Stimulated activated CD8-positive, alpha-beta memory T cell treated with anti-CD3 and anti-CD28 coated beads, Interleukin-4, amount 100 ng/mL, for 1 hour (primary cell): ENCODE measurements at places on chromosomes 7 and 10.

DNA sequence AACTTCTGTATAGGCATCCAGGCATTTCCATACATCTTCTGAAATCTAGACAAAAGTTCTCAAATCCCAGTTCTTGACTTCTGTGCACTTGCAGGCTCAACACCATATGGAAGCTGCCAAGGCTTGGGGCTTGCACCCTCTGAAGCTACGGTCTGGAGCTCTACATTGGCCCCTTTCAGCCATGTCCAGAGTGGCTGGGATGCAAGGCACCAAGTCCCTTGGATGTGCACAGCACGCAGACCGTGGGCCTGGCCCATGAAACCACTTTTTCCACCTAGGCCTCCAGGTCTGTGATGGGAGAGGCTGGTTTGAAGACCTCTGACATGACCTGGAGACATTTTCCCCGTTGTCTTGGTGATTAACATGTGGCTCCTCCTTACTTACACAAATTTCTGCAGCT is 1645.1 kb downstream of the REEP3 start:
- no peak for DNase-seq

DNA sequence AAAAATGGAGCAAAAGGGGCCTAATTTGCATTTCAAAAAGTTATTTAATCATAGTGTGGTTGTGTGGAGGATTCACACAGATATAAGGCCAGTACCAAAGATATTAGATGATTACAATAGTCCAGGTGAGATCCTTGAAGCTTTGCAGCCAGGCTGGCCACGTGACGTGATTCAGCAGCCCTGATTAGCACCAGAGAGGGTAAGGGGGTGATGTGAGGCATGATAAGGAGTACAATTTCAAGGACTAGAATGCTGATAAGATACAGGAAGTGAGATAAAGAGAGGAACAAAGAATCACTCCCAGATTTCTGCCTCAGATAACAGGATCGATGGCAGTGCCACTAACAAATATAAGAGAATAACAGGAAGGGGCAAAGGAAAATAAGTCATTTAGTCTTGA is 108.4 kb upstream of the PALS2 start:
- DNase-seq: no peak

DNA sequence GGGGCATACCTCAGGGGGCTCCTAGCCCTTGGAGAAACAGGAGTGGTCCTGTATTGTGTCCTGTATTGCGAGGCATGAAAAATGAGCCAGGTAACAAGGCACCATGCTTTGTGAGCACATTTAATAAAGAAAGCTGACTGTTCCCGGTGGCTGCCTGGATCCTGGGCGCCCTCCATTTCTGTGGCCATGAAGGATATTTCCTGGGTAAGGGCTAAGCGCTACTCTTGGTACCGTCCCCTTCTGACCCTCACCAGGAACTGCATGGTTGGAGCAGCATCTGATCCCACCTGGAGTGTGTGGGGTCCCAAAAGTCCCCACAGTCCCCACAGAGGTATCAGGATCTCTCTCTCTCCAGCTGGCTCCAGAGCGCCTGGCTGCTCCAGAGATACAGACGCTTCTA is 139.5 kb downstream of the MAPK8 start:
- DNase-seq: no peak

- peak; percentile 20 for DNase-seq
These were observed 103.0 kb upstream of the KLF6 start for GRCh38 chr10:3887885-3888476.

- no peak for DNase-seq
These were observed 8.8 kb downstream of the ACADSB start for GRCh38 chr10:123017421-123018165.

- no peak for DNase-seq
These were observed 142.6 kb upstream of the CAV2 start for GRCh38 chr7:116356979-116357378.

- DNase-seq: no peak
These were observed 112.7 kb downstream of the REEP3 start for GRCh38 chr10:63633677-63634487.

DNA sequence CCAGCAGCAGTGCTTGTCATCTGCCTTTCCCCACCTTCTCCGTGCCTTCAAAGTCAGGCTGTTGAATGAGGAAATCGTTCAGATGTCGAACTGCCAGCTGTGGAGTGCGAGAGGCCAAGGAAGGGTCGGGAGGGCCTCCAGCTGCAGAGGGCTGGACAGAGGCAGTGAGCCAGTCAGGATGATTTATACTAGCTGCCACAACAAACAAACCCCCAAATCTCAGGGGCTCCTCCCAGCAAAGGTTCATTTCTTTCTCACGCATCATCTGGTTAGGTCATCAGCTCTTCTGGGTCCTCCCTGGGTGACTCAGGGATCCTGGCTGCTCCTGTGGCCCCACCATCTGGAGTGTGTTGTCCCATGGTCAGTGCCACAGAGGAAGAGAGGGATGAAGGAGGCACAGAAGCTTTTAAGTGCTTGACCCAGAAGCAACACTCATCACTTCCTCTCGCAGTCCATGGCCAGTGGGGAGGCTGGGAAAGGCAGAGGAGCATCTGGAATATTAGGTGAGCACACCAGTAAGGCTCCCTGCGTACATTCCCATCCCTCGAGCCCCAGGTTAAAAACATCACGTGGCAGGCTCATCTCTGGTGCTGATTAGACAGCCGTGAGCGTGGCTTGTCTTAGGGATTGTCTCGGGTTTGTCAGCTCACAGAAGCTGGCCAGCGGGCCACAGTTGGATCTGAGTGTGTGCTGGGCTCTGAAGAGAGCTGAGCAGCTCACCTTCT is 140.7 kb downstream of the RGS10 start:
- DNase-seq: no peak

GRCh38 chr10:63137306-63137705 is 4.2 kb downstream of the NRBF2 start:
- DNase-seq: no peak

DNA sequence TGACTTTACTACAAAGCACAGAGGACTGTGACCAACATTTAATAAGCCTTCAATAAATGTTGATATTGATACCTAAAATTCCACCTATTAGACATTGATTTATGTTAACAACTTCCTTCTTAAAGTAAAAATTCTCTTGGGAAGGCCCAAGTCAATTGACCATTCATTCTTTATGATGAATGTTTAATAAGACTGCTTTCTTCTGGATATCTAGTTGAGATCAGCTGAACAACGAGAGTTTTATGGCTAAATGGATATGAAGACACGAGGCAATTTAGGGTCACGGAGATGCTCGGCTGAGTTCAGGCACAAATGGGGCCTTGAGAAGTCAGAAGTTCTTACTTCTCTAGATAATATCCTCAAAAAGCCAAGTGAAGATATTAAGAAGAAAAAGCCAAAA is 258.8 kb downstream of the FRMD4A start:
- DNase-seq: no peak

DNA sequence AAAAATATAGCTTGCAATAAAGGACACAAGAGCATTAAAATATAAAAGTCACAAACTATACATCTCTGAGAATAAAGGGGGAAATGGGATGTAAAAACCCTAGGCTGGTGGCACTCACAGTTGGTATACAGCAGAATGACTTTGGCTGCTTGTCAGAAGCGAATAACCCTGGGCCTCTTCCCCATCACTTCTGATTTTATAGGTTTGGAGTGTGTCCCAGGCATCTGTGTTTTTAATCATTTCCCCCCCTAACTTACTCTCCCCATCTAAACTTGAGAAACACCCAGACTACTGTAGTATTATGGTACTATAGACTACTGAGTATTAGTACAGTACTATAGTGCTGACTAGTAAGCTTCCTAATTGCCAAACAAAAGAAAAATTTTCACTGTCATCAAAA is 1.8 kb upstream of the RPA3 start:
- no peak for DNase-seq

DNA sequence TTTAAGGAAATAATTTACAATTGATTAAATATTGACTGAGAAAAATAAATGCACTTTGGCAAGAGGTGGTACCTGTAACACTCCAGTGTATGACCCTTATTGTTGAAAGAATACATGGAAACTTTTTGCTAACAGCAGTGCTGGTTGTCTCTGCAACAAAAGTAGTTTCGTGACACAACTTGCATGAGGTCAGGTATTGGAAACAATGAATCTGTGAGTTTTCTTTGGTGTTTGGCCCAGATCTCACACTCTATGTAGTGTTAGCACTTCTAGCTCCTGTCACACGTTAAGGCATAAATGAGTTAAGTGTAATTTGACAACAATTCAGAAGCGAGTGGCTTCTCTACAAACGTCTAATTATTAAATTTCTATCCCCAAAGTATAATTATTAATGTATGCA is 137.7 kb upstream of the MDFIC start:
- no peak for DNase-seq

DNA sequence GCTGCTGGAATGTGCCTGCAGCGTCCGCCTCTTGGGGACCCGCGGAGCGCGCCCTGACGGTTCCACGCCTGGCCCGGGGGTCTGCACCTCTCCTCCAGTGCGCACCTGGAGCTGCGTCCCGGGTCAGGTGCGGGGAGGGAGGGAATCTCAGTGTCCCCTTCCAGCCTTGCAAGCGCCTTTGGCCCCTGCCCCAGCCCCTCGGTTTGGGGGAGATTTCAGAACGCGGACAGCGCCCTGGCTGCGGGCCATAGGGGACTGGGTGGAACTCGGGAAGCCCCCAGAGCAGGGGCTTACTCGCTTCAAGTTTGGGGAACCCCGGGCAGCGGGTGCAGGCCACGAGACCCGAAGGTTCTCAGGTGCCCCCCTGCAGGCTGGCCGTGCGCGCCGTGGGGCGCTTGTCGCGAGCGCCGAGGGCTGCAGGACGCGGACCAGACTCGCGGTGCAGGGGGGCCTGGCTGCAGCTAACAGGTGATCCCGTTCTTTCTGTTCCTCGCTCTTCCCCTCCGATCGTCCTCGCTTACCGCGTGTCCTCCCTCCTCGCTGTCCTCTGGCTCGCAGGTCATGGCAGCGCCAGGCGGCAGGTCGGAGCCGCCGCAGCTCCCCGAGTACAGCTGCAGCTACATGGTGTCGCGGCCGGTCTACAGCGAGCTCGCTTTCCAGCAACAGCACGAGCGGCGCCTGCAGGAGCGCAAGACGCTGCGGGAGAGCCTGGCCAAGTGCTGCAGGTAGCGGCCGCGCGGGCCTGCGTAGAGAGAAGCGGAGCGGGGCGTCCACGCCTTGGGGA is 645 bp downstream of the SLC26A4 start:
- DNase-seq: no peak

GRCh38 chr7:156456032-156456431 is 184.5 kb upstream of the RNF32 start:
- no peak for DNase-seq

- no peak for DNase-seq
These were observed 116.0 kb downstream of the SLIT1 start for GRCh38 chr10:97069576-97070362.

DNA sequence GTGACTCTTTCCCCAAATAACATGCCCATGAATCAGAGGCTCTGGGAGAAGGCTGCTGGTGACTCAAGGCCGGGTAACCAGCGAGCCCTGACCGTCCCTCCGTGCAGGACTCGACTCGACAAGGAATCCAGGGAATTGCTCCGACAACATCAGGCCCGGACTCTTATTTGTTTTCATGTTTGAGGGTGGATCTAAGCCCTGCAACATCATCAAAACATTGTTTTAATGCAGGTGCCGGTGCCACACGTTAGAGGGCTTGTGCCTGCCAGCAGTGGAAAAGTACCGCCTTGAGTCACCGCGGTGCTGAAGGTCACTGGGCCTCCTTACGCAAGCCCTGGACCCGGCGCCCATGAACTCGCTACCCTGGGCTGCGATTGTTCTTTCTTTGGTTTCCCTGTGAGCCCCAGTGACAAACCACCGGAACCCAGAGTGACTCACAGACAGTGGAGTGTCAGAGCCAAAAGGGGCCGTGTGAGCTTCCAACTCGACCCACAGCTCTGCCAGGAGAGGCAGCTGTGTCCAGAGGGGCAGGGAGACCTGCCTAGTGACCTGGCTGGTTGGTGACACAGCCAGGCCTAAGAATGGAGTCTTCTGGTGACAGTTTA is 139.4 kb upstream of the SHH start:
- DNase-seq: no peak

DNA sequence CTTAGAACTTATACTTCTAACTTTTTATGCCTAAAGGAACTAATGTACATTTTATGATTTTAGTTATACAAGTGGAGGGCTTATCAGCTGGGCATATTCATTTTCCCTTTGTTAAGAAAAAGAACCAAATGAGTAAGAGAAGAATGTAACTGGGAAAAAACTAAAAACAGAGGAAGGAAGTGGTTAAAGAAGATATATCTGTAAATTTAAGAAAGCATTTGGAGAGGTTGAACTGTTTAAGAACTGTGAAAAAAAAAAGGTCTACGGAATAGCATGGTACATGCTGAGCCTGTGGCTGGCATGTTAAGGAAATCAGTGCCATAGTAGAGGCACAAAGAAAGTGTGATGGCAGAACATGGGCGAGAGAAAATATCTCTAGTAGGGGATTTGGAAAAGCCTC is 6.2 kb downstream of the MDFIC start:
- no peak for DNase-seq

GRCh38 chr10:62582101-62582705 is 208.0 kb downstream of the ZNF365 start:
- no peak for DNase-seq

- DNase-seq: no peak
These were observed 95.7 kb upstream of the PALS2 start for GRCh38 chr7:24477398-24478136.

GRCh38 chr10:88086187-88086960 is 222.9 kb downstream of the PTEN start:
- no peak for DNase-seq

- DNase-seq: no peak
These were observed 2.4 kb upstream of the IRF5 start for GRCh38 chr7:128935342-128935730.

DNA sequence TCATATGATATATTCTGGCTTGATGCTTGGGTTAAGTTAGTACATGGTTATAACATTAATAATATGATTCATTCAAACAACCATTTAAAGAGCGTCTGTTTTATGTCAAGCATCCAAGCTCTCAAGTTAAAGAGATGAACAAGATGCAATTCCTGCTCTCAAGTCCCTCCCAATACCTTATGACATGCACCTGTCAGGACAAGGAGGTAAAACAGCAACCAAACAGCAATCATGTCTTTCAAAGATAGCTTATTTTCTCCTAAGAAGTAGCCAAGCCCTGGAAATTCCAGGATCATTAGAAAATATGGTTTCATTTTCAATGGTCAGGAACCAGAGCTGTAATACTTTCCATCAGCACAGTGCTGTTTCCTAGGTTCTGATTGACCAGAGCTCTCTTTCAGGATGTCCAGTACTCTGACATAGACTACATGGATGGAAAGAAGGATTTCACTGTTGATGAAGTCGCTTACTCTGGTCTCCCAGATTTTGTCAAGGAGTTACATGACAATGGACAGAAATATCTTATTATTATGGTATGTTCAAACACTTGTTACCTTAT is 29.0 kb downstream of the MGAM2 start:
- DNase-seq: no peak
